ENCODE measurements at places on chromosomes 12 and 14. TPM values are rescaled to one million over a fixed set of nuclear protein-coding genes. Genes with fewer than 3 reads are reported as not detected.

- H3K4me3 ChIP-seq, result no peak overlapping the region
- H3K27me3 ChIP-seq, result no peaks in the 10 kb centered on the region
- no peaks in the 10 kb centered on the region for H3K36me3 ChIP-seq
- H3K4me1 ChIP-seq, result peaks cover 13% of the 10 kb centered on the region
These were observed 37.2 kb upstream of the FICD start for GRCh38 chr12:108477881-108478259.

DNA sequence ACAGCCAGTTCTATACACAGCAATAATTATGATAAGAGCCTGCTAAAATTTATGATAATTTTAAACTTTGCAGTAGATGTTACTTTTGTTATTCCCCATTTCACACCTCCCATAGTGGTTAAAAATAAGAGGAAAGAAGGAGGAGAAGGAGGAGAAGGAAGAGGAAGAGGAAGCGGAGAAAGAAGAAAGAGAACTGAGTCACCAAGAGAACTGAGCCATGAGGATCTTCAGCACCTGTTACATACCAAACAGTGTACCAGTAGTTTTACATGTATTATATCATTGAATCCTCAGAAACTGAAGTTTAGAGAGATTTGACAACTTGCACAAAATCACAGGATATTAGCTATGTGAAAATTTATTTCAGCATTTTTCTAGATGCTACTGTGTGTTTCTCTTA is 3.9 kb downstream of the CD163 start:
- no peaks in the 10 kb centered on the region for H3K4me1 ChIP-seq
- no peaks in the 10 kb centered on the region for H3K27me3 ChIP-seq
- H3K36me3 ChIP-seq, result no peaks in the 10 kb centered on the region
- no peak overlapping the region for H3K4me3 ChIP-seq

Gene SLC6A15
- total RNA-seq, result 0.36 TPM

Gene MFAP5
- not detected for total RNA-seq

DNA sequence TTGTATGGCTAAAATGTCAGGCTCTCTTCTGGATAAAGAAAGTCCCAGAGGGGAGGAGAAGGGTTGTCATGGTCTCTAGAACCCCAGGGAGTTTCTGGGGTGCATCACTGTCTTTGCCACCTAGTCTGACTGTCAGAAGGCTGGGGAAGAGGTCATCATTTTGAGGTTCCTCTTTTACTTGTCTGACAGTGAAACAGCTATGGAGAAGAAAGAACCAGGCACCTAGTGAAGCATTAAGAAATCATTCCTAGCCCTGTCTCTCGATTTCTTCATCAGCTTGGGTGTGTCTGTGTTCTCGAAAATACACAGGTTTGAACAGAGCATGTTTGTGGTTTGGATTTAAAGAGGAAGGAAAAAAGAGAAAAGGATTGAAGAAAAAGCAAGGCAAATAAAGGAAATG is 158.7 kb upstream of the LRIG3 start:
- no peaks in the 10 kb centered on the region for H3K36me3 ChIP-seq
- no peak for DNase-seq
- no peaks in the 10 kb centered on the region for H3K4me1 ChIP-seq
- H3K4me3 ChIP-seq, result no peak overlapping the region
- H3K27me3 ChIP-seq, result no peaks in the 10 kb centered on the region

- no peak overlapping the region for H3K27ac ChIP-seq
- no peak overlapping the region for H3K4me3 ChIP-seq
- no peaks in the 10 kb centered on the region for H3K36me3 ChIP-seq
- H3K4me1 ChIP-seq, result peaks cover 8% of the 10 kb centered on the region
These were observed 3.1 kb upstream of the ACTR6 start for GRCh38 chr12:100197486-100197885.

GRCh38 chr12:94289461-94290312 is 141.3 kb downstream of the PLXNC1 start:
- no peak for DNase-seq
- H3K4me3 ChIP-seq, result no peak overlapping the region
- no peaks in the 10 kb centered on the region for H3K27me3 ChIP-seq
- no peak overlapping the region for H3K27ac ChIP-seq
